ENCODE measurements at places on chromosomes 5 and 9.

- DNase-seq, result no peak
Observed at GRCh38 chr5:126911986-126912385, 118.4 kb downstream of the MARCHF3 start.

DNA sequence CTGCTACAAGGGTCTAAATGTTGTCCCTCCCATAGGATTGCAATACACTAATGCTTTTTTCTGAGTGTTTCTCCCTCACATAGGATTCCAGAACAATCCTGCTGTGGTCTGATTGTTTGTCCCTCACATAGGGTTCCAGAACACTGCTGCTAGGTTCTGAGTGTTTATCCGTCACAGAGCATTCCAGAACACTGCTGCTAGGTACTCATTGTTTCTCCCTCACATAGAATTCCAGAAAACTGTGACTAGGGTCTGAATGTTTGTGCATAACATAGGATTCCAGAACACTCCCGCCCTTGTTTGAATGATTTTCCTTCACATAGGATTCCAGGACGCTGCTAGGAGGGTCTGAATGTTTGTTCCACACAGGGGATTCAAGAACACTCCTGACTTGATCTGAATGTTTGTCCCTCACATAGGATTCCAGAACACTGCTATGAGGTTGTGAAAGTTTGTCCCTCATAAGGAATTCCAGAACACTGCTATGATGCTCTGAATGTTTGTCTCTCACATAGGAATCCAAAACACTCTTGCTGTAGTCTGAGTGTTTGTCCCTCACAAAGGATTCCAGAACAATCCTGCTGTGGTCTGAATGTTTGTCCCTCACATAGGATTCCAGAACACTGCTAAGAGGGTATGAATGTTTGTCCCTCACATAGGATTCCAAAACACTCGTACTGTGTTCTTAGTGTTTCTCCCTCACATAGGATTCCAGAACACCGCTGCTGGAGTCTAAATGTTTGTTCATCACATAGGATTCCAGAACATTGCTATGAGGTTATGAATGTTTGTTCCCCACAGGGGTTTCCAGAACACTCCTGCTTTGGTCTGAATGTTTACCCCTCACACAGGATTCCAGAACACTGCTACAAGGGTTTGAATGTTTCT, 213.5 kb downstream of the FOXD4L6 start:
- no peak for DNase-seq

- DNase-seq, result no peak
Observed at GRCh38 chr9:87525546-87526303, 28.1 kb downstream of the DAPK1 start.

- no peak for DNase-seq
Observed at GRCh38 chr9:129183495-129184218, 5.6 kb upstream of the IER5L start.

DNA sequence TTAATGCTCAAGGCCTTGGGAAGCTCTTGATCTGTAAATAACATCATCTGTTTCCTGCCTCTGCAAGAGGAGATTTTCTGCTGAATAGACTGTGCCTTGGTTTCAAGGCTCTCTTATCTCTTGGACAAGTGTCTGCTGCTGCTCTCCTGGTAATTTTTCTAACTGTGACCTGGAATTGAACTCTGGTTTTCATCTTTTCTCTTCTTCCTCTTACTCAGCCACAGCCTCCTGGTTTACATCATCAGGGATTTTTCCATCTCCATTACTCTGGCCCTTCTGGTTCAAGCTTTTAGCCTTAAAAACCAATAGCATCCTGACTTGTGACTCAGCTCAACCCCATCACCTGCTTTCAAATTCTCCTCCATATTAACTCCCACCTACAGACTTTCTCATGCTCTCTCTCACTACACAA, 49.6 kb upstream of the ITGA1 start:
- DNase-seq, result no peak

GRCh38 chr9:126001581-126002225, 254.5 kb downstream of the PBX3 start:
- no peak for DNase-seq

- DNase-seq, result no peak
Observed at GRCh38 chr5:77847814-77848290, 71.7 kb upstream of the TBCA start.

DNA sequence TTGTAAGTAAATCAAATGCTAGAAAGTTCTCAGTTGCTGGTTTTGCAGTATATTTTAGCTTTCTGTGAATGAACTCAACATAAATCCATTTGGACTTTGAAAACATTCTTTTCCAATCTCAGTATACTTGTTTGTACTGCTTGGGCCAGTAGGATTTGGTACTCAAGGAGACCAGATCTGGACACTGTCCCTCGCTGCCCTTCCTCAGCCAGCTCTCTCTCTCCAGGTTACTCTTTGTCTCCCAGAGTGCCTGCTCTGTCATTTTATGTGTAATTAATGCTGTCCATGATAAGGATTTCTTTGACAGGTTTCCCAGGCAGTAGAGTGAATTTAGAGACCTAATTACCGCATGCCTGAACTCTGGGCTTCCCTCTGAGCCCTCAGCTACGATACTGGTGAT, 344.6 kb upstream of the SGCD start:
- DNase-seq, result no peak

GRCh38 chr5:89755024-89755423, 654.5 kb downstream of the CETN3 start:
- DNase-seq, result no peak

DNA sequence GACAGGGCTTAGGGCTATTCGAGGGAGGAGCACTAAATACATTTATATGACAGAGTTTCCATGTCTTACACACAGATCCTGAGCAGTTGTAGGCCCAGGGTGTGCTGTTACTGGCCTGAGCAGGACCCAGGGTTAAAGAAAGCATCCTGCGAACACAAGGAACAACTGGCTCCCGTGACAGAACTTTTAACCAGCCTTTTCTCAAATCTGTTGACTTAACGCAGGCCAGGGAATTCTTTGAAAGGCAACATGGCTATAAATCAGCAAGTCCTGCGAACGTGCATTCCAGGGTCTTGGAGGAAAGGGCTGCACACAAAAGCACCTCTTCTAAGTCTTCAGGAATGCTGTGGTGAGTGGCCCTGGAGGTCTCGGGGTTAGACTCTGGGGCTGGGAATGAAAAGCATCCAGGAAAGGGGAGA, 45.2 kb upstream of the ANKRD55 start:
- no peak for DNase-seq

DNA sequence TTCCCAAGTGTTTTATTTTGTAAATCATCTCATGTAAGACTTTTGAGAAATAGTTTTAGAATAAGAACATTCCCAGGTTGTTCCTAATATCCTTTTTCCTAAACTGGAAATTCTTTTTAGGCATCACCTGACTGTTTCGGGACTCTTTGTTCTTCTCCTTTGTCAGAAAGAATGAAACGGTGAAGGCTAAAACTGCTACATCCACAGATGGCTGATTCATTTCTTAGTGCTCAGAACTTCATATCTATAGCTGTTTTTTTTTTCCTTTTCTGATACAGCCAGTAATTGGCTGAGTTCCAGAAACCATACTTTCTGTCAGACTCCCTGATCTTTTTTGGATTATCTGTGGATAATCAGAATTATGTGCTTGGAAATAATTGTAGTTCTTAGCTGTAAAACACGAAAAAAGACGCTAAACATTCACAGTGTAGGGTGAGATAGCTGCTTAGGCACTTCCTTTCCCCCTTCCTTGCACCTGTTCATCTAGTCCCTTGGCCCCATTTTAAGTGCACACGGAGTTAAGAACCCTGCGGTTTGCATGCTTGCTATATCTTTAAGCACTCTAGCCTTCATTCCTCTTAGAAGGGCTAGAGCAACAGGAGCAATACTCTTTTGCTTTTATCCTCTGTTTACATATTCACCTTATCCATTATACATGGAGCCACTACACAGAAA, 283.9 kb downstream of the PJA2 start:
- DNase-seq, result no peak

GRCh38 chr5:4533457-4534105, 606.5 kb upstream of the ADAMTS16 start:
- no peak for DNase-seq

DNA sequence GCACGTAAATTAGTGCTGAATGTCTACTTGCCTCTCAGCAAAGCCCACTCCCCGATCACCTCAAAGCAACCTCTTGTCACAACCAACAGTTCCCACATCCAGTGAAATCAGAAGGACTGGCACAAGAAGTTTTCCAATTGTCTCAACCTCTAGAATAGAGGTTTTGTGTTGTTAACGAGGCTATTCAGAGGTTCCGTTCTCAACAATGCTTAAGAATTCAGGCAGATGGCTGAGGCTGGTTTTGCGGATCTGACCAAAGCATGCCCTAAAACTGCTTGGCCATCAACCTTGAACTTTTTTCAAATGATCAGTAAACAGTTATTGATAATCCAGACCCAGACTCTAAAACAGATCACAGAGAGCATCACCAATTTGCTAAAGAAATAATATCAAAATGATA, 52.9 kb downstream of the MAPKAP1 start:
- no peak for DNase-seq

DNA sequence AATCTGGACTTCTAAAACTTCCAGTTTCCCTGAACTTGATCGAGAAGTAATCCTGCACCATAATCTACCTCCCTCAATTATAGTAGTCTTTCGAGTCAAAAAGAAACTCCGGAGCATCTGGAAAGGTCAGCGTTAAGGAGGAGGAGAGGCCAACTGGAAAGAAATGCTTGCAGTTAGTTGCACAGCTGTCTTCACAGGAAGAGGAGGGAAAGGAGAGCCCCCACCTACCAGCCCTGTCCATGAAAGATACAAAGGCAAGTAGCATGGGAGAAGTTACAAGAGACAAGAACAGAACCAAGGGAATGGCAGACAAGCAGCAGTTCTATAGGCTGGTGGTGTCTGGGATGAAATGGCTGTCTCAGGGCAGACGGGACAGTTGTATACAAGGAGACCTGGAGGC, 170.6 kb downstream of the RAB3C start:
- DNase-seq, result no peak

DNA sequence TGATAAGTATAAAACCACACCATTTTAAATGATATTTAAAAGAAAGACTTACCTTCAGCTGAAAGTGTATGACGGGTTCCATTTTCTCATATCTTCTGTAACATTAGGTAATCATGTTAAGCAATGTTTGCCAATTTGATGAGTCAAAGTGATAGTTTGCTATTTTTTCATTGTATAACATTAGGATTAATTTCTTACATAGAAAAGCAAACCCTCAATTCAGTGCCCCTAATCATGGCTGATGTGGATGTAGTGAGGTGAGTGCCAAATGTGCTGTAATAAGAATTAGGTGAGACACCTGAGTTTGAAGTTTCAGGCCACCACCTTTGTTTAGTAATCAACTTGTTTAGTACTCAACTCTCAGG, 68.0 kb downstream of the UNC13B start:
- no peak for DNase-seq

DNA sequence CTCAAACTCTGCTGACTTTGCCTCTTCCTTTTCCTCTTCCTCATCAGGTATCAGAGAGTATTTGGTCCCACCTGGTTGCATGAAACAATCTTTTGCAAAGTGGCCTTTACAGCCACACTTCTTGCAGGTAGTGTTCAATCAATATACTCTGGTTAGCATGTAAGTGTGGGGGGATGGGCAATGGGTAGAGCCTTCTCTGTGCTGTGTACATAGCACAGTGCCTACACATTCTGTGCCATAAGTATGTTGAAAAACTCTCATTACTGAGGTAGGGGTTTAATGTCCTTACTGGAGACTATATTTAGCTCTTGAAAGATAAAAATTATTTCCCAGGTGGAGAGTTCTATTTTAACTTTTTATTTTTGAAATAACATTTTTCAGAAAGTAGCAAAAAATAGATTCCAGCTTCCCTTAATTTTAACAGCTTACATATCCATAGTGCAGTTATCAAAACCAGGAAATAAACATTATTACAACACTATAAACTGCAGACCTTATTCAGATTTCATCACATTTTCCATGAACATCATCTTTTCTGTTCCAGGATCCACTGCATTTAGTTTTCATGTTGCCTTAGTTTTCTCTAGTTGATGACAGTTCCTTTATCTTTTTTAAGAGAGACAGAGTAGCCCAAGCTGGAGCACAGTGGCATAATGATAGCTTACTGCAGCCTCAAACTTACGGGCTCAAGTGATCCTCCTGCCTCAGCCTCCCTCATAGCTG, 15.1 kb downstream of the TTC1 start:
- DNase-seq, result no peak

GRCh38 chr5:97115932-97116331, 26.5 kb downstream of the LIX1 start:
- DNase-seq, result no peak

DNA sequence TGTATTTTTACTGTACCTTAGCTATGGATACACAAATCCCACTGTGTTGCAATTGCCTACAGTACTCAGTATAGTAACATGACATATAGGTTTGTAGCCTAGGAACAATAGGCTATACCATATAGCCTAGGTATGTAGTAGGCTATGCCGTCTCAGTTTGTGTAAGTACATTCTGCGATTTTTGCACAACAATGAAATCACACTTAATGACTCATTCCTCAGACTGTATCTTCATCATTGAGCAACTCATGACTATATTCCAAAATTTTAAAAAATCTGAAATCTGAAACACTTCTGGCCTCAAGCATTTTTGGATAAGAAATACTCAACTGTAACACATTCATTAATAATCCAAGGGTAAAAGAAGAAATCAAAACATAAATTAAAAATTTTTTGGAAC, 666.8 kb upstream of the GRAMD2B start:
- DNase-seq, result no peak

DNA sequence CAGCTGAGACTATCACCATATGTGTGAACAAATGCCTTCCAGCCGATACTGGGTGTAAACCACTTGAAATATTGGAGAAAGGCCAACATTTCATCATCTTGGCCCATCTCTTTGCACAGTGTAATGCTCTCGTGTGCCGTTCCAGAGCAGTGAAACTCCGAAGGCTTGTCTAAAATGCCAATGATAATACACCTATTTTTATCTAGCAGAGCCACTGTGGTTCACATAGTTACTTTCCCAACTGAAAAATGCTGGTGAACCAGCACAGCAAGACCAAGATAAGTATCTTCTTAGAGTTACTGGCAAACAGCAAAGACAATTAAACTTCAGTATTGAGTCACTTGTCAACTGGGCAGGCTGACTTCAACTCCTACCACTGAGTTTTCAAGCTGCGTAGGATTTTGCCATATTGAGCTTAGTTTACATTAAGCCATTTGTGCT, 379.9 kb upstream of the ACTBL2 start:
- DNase-seq, result no peak

DNA sequence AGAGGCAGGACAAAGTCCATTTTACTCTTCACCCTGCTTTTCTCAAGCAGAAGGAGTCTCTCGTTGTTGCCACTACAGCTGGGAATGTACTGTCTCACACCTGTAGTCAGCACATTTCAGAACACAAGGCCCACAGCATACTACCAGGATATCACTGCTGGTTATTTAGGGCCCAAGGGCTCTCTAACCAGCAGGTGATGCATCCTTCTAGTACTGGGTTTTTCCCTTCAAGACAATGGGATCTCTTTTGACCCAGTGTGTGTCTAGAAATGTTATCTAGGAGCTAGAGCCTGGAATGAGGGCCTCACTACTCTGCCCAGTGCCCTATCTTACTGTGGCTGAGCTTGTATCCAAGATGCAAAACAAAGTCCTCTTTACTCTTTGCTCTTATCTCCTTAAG, 235.1 kb upstream of the PRR16 start:
- no peak for DNase-seq

GRCh38 chr5:66738136-66738535, 141.9 kb downstream of the MAST4 start:
- no peak for DNase-seq

- no peak for DNase-seq
Observed at GRCh38 chr5:95445995-95446394, 54.8 kb downstream of the FAM81B start.

GRCh38 chr5:86880344-86880743, 262.6 kb downstream of the COX7C start:
- no peak for DNase-seq

Data from stimulated activated CD4-positive, alpha-beta T cell treated with anti-CD3 and anti-CD28 coated beads, Interleukin-4, amount 100 ng/mL, for 24 hours (primary cell).